Kidney tubule cell (primary cell): ENCODE measurements at places on chromosomes 4 and X.
A peak's percentile ranks its signal among the peaks of the same experiment; 100 is the strongest.

- DNase-seq, result no peak
Observed at GRCh38 chr4:96598465-96598864, 758.6 kb downstream of the PDHA2 start.

GRCh38 chr4:139808808-139809756, 143.5 kb downstream of the MGST2 start:
- DNase-seq, result no peak

GRCh38 chr4:161237495-161237894, 926.3 kb downstream of the FSTL5 start:
- DNase-seq, result no peak

DNA sequence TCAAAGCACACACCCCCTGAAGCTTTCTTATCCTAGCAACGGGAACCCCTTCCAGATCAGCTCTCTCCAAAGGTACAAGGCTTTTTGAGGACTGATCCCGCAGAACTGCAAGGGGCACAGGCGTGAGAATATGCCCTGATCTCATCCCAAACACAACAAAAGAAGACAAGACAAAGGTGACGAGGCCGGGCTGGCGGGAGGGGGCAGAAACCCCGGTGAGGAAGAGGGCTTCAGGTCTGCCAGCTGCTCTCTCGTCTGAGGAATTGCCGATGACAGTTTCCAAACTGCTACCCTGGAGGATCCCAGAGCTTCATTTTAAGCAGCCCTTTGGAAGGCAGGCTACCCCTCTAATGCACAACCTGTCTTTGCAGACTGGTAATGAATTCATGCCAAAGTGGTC, 3.4 kb downstream of the HCFC1 start:
- DNase-seq, result no peak

DNA sequence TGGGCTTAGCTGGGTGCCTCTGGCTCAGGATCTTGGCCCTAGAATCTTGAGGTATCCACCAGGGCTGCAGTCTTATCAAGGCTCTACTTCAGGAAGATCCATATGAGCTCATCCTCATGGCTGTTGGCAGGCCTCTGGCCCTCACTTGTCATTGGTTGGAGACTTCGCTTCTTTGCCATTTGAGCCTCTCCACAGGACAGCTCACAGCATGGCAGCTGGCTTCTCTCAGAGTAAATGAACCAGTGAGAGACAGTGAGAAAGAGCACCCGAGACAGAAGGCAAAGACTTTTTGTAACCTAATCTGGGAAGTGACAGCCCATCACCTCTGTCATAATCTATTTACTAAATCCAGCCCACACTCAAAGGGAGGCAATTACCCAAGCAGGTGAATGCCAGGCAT, 236.8 kb downstream of the GPAT3 start:
- DNase-seq, result no peak

GRCh38 chr4:61533140-61533539, 333.0 kb downstream of the ADGRL3 start:
- peak; percentile 74 for DNase-seq

DNA sequence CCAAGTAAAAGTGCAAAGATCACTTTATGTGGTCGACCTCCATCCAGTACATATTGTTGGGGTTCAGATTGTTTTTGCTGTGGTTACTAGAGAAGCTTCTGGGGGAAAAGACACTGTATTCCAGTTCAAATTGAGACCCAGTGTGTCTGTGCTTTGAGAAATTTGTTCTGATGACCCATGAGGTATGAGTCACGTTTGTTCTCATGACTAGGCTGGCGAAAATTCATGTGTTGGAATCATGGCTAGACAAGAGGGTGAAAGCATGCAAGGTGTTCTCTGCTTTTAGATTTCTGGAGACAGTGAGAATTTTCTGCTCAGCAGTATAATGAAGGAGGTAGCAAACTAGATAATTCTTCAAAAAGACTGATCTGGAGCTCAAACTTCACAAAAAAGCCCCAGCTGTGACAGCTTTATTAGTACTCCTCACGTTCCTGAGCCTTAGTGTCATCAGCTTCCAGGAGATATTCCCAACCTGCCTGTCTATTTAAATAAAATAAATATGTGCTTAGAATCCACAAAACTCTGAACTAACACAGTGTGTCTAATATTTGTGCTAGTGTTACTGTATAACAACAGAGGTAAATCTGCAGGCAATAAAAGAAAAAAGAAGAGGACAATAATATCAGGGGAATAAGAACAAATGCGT, 24.4 kb upstream of the FAM47B start:
- DNase-seq, result peak; percentile 71

DNA sequence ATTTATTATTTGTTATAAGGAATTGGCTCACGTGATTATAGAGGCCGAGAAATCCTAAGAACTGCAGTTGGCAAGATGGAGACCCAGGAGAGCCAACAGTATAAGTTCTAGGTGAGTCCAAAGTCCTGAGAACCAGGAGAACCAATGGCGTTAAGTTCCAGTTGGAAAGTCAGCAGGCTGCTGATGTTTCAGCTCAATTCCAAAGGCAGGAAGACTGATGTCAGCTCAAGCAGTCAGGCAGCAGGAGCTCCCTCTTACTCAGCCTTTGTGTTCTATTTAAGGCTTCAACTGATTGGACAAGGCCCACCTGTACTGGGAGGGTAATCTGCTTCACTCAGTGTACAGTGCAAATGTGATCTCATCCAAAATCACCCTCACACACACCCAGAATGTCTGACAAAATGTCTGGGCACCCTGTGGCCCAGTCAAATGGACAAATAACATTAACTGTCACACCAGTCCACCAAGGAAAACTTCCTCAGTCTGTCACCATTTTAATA, 30.8 kb upstream of the TBL1X start:
- DNase-seq, result peak; percentile 38

DNA sequence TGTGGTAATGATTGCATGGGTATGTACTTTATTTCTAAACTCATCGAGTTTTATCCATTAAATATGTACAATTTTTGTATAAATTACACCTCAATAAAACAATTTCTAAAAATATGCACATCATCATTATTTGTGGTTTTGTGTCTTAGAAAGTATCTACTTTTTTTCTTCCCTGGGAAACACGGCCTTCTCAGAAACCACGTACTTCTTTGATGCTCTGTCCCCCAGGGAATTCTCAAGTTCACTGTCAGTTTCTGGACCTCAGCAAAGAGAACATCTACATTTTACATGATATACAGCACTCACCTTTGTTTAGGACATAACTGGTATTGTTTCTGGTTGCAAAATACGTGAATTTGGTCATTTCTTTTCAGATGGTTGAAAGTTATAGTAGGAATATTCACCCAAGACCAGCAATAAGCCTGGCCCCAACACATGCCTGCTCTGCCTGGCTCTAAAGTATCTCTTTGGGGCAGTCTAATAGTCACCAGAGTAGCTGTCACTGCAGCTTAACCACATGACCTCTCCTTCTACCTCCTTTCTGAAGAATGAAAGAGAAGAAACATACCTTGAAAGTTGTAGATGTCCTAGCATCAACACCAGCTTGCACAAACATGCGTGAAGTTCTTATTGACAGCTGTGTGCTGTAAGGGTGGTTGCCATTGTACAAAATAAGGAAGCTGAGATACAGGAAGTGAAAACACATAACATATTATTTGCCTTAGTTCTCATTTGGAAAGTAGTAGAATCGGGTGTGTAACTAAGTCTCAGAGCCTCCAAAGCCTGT, 48.4 kb upstream of the SPANXN4 start:
- no peak for DNase-seq

DNA sequence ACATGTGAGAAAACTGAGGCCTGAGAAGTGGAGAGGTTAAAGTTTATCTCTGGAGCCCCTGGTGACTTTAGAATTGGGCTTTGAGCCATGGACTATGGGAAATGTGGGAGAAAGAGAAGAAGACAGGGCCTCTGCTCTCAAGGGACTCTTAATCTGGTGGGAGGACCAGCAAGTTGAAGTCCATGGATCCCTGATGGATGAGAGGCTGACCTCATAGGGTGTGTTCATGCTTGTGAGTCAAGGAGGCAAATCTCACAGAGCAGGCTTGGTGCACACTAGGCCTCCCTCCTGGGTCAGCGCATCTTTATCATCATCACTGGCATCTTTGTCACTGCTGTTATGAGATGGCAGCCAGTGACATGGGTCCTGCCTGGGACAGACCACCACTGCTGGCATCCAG, 211.9 kb downstream of the AFAP1 start:
- no peak for DNase-seq

DNA sequence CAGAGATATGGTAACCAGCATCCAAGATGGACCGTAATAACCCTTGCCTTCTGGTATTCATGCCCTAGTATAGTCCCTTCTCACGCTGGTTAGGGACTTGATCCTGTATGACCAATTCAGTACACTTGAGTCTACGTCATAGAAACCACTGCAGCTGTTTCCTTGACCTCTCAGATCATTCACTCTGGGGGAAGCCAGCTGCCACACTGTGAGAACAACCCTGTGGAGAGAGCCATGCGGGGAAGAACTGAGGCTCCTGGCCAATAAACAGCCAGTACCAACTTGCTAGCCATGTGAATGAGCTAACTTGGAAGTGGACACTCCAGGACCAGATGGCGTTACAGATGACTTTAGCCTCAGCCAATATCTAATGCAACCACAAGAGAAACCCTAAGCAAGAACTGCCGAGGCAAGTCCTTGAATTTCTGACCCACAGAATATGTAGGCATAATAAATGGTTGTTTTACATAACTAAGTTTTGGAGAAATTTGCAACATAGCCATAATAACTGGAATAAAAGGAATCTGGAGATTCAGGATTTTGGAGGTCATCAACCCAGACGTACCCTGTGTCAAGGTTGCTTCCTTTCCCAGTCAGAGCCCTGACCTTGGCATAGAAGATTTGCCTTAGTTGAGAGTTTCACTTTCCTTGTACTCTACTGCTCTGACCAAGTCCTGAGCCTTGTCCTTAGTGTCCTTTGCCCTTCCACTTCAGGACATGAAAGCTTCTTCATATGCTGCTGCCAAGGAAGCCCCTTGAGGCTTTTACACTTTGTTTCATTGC, 87.3 kb upstream of the ZNF81 start:
- DNase-seq, result no peak

- peak; percentile 69 for DNase-seq
Observed at GRCh38 chrX:77450996-77451395, 3.8 kb downstream of the FGF16 start.

GRCh38 chr4:116023049-116023448, 909.6 kb upstream of the NDST4 start:
- no peak for DNase-seq

DNA sequence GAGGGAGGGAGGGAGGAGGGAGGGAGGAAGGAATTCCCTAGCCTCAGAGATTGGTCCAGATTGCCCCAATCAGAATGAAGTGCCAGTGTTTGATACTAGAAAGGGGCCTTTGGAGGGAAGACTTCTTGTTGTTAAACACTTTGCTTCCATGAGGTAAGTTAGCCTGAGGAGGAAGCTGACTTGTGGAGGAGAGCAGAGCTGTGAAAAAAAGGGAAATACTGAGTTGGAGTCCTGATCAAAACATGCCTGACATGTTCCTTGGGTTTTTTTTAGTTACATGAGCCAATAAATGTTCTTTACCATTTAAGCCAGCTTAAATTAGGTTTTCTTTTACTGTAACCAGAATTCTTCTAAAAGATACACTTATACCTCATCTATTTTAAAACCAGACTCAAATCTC, 57.6 kb downstream of the GSX2 start:
- DNase-seq, result no peak

DNA sequence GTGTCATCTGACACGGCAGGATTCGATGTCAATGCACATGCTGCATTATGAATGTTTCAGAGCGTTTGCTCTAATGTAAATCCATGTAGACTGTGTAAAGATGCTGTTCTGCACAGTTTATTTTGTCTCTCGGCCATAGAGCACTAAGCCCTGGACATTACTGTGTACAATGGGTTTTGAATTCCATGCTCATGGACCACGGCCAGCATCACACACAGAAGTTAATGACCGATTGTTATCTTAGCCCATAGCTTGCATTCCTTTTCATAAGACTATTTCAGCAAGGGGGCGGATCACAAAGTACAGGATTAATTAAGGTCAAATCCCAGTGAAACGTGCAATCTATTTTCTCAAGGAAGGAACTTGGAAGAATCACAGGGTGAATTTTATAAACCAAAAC, 286.1 kb upstream of the TENM3 start:
- peak; percentile 81 for DNase-seq

DNA sequence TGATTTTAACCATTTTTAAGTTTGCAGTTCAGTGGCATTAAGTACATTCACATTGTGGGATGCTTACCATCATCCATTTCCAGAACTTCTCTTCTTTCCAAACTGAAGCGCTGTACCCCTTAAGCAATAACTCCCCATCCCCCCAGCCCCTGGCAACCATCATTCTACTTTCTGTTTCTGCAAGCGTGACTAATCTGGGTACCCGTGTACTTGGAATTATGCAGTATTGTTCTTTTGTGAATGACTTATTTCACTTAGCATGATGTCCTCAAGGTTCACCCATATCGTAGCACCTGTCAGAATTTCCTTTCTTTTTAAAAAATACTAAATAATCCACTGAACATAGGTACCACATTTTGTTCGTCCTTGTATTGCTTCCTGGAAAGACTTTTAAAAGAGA, 32.9 kb downstream of the USP9X start:
- DNase-seq, result no peak

DNA sequence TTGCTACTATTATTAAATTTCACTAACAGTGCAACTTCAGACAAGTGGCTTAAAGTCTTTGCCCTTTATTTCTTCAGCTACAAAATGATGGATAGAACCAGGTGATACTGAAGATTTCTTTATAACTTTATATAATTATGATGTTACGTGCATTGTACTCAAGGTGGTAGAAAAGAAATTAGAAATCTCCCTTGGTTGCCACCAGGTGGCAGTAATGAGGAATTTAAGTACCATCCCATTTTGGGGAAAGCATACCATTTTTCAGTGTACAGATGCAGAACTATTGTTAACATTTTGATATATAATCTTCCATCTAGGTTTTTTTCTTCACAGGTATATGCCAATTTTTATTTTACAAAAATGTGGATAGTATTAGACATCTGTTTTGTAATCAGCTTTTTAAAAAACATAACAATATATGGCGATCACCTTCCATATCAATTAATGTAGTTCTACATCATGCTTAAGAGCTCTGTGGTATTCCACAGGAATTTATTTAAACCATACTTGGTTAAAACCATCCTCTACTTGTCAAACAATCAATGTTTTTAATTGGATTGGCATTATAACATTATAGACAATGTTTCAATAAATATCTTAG, 37.7 kb upstream of the RAB33B start:
- DNase-seq, result peak; percentile 51

DNA sequence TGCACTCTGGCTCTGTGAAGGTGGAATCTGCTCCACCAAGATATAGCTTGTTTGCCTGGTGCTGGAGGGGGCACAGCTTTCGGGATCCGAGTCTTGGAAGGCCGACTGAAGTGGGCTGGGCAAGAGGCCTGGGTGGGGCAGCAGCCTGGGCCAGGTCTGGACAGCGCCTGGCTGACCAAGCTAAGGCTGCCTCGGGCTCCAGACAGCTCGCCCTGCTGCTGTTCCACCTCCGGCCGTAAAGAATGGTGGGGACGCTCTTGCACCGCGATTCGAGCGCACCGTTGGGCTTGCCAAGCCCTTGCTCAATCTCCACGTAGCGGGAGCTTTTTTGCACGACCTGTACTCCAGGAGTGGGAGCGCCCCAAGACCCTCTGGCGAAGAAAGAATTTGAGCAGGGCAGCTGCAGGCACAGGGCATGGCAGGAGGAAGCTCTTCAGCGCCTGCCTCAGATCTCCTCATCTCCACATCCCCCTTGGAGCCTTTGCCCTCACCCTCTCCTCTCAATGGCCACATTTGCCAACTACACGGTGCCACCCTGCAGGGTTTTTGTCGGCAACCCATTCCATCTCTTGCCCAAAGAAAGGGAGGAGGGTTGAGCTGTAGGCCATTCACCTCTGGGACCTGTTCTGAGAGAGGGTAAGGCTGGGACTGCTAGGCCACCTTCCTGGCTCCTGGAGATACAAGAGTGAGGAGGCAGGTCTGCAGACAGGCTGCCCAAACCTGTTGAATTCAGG, 18.9 kb downstream of the CNGA2 start:
- DNase-seq, result peak; percentile 45

GRCh38 chr4:155805016-155805415, 46.2 kb downstream of the GUCY1B1 start:
- no peak for DNase-seq
